ENCODE measurements at places on chromosomes 13 and 19.

- no peak for DNase-seq
These were observed 3.9 kb downstream of the OCEL1 start for GRCh38 chr19:17229890-17230289.

- DNase-seq: no peak
These were observed 225.0 kb upstream of the SLC10A2 start for GRCh38 chr13:103291226-103291625.

DNA sequence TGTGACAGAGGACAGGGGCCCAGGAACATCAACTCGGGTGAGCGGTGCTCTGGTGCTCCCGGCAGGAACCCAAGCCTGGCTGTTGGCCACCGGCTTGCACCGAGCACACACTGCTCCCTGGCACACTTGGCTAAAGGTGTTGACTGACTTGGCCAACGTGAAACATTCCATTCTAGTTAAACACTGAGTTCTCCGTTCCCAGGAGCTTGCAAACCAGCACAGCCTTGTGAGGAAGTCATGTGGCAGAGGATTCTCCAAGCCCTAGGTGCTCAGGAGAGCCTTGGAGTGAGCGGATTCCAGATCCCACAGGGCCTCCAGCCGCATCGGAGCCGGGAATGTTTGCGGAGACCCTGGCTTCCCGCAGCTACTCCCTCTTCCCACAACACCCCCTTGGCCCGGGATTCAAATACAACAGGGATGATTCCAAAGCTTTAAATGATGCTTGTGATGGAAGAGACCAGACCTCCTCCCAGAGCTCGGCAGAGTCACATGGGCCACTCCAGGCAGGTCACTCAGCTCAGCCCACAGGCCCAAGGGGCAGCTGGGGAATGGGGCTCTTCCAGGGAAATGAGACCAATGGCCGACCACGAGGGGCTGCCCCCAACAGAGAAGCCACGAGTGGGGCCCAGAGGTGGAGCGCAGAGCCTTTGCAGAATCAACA lies 2.9 kb downstream of the C13orf46 start:
- no peak for DNase-seq

DNA sequence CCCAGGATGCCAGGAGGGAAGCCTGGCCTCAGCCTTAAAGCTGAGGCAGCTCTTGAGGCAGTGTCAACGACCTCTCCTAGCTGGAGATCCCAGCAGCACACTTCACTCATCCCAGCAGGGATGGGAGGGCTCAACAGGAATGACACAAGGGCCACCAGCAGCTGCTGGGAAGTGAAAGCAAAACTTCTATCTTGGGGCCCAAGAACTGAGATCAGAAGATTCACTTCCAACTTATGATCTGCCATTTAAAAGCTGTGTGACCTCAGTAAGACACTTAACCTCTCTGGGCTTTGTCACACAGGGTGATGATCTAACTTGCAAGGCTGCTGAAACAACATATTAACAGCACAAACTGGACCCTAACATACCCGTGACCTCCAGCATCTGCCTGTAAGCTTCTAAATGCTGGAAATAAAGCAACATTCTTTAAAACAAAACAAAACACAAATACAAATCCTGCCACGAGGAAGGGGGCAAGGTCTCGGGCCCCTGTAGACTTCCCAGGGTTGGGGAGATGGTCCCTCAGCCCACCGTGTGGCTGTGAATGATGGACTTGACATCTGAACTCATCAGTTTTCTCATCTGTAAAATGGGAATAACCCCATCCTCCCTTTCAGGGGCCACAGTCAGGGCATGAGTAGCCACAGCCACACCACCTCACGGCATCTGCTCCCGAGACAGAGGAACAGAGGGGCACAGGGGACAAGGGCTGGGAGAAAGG lies 22.7 kb downstream of the ELL start:
- DNase-seq: no peak

All from activated T-cell treated with anti-CD3 and anti-CD28 coated beads, Interleukin-2, amount 50 U/mL, for 1 hour (primary cell).